ENCODE measurements at places on chromosomes 3 and 15.
A peak's percentile ranks its signal among the peaks of the same experiment; 100 is the strongest.

- DNase-seq, result no peak
These were observed 125.5 kb downstream of the NSMCE3 start for GRCh38 chr15:29143909-29144635.

DNA sequence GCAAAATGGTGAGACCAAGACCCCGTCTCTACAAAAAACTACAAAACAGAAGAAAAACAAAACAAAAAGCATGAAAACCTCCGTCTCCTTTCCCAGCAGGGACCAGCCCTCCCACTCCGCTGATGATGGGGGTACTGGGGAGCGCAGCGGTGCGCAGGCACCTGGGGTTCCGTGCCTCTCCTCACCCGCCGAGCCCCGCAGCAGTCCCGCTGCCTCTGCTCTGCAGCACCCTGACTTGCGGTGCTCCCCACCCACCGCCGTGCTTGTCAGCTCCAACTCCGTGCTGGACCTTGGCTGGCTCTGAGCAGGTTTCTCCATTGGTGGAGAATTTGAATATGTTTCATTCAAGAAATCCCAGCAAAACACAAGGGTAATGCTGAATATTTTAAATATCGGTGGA lies 46.7 kb upstream of the ATP10A start:
- no peak for DNase-seq

- no peak for DNase-seq
These were observed 231.6 kb downstream of the ZIC1 start for GRCh38 chr3:147640781-147641180.

DNA sequence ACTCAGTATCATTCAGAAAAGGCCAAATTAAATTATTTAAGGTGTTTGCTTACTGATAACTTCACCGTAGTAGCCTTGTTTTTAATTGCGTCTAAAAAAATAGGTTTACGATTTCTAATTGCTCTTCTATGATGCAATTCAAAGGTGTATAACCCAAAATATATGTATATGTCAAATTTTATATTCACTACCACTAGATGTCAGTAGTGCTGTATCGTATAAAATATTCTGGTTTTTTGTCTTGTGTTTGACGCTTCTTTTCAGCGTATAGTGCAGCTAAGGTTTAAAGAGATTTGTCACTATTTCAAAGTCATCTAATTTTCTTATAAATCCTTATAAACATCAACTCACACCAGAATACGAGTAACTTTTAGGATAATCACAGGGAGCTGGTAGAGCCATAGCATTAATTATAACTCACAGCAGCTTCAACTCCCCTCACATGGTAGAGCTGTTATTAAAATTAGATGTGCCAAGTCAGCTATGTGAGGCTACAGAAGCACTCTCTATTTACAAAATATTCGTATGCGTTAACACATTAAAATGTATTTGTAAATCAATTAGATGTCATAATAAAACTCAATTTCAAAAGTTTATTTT lies 3.5 kb downstream of the PFN2 start:
- no peak for DNase-seq

DNA sequence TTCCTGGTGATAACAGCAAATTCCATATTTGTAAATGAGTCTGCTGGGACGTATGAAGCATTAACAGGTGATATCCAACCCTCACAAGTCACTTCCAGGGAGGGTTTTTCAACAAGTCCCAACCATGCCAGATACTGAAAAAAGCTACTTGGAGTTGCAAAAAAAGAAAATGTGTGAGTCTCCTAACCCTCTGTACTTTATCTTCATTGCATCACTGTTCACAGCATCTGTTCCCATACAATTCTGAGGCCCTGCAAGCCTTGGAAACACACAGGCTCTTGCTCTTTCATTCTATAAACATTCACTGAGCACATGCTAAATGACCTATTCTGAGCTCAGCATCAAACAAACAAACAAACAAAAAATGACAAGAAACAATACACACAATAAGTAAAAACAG lies 120.8 kb downstream of the RFTN1 start:
- no peak for DNase-seq

DNA sequence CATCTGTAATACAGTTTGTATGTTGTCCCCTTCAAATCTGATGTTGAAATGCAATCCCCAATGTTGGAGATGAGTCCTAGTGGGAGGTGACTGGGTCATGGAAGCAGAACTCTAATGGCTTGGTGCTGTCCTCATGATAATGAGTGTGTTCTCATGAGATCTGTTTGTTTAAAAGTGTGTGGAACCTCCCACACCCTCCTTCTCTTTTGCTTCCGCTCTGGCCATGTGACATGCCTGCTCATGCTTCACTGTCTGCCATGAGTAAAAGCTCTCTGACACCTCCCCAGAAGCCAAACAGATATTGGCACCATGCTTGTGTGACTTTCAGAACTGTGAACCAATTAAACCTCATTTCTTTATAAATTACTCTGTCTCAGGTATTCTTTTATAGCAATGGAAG lies 794.0 kb upstream of the CFAP20DC start:
- no peak for DNase-seq

- DNase-seq, result no peak
These were observed 26.9 kb downstream of the PPCDC start for GRCh38 chr15:75050283-75050682.

DNA sequence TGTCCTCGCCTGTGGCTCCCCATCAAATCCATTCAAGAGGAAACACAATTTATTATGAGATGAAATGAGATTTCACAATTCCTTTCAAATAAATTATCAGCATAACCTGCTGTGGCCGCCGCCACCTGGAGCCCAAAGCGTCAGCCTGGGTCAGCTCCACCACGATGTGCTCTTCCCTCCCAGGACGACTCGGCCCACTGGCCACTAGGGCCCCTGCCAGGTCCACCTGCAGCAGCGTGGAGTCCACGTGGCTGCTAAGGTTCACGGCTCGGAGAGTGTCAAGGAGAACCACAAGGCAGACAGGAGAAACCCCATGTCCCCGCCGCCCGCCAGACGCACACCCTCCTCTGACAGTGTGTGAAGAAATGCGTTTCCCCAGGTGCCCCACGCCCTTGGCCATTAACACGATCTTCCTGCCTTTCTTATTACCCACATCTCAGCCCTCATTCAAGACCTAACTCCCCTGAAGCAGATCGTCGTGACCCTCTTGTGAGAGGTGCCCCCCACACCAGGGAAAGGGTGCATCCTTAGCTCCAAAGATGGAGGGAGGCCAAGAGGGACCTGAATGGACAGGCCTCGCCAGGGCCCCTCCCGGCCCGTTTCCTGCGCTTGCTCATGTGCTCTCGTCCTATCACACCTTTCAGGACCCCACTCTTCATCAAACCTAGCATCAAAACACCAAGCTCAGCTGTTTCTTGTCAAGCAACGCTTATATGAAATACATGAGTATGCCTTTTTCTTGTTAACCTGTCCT lies 80.6 kb downstream of the OCA2 start:
- no peak for DNase-seq

DNA sequence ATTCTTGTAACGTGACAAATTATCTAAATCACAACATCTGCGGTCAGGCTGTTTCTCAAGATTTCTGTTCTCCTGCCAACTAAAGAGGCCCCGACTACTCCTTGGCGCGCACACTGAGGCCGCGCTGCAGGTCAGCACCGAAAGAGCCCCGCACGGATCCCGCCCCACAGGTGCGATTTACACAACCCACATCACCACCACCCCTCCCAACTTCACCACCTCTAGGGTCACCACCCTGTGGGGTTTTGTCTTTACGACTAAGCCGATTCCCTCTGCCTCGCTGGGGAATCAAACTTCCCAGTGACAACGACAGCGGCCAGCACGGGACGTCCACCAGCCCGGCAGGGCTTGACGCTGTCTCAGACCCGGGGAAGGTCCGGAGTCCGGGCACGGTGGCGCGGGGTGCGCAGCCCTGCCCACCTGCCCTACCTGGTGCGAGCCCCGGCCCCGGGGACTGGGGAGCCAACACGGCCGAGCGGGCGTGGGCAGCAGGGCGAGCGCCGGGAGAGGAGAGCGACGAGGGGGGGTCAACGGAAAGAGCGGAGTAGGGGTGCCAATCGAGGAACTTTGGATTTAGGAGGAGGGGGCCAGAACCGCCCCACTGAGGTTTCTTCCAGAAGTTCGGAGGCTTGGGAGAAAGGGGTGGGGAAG lies 764 bp downstream of the UACA start:
- DNase-seq, result peak; percentile 7

GRCh38 chr3:66885326-66886000 lies 112.6 kb upstream of the KBTBD8 start:
- DNase-seq, result no peak

DNA sequence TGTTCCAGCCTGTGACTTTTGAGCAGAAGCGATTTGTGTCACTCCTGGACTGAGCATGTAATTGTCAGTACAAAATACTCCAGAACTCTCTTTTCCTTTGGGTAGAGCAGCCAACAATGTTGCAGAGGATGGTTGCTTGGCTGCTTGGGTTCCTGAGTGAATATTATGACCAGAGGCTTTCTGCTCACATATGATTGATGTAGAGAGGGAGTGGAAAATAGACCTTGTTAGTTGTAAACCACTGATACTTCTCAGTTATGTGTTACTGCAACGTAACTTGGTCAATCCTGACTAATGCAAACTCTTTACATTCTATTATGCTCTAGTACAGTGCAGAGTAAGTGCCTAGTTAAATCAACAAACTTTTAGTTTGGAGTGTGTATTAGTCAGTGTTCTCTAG lies 322.6 kb upstream of the KCNH8 start:
- no peak for DNase-seq

DNA sequence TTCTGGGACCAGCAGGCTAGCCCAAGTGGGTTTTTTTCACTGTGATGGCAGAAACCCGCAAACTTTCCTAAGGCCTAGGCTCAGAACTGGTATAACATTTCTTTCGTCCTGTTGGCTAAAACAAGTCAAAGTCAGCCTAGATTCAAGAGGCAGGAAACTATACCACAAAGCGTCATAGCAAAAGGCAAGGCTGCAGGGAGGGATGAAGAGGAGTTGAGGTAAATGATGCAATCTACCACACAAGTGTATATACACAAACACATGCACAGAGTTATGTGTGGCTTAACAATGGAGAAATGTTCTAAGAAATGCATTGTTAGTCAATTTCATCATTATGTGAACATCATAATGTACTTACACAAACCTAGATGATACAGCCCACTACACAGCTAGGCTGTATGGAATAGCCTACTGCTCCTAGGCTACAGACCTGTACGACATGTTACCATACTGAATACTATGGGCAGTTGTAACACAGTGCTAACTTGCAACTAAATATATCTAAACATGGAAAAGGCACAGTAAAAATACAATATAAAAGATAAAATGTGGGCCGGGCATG lies 225.6 kb downstream of the TBL1XR1 start:
- no peak for DNase-seq

GRCh38 chr3:124999897-125000435 lies 55.8 kb downstream of the HEG1 start:
- DNase-seq, result no peak

DNA sequence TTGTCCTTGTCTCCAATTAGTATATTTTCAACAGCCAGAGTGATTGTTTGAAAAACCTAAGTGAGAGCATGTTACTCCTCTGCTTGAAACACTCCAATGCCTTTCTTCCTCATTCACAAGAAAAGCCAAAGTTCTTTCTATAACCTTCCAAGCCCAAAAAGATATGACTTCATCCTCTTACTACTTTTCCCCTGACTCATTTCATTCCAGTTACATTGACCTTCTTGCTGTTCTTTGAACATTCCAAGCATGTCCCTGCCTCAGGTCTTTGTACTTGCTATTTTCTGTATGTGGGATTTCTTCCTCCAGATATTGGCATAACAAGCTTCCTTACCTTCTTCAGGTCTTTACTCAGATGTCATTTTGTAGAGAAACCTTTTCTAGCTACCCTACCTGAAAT lies 28.3 kb downstream of the EHHADH start:
- DNase-seq, result no peak

DNA sequence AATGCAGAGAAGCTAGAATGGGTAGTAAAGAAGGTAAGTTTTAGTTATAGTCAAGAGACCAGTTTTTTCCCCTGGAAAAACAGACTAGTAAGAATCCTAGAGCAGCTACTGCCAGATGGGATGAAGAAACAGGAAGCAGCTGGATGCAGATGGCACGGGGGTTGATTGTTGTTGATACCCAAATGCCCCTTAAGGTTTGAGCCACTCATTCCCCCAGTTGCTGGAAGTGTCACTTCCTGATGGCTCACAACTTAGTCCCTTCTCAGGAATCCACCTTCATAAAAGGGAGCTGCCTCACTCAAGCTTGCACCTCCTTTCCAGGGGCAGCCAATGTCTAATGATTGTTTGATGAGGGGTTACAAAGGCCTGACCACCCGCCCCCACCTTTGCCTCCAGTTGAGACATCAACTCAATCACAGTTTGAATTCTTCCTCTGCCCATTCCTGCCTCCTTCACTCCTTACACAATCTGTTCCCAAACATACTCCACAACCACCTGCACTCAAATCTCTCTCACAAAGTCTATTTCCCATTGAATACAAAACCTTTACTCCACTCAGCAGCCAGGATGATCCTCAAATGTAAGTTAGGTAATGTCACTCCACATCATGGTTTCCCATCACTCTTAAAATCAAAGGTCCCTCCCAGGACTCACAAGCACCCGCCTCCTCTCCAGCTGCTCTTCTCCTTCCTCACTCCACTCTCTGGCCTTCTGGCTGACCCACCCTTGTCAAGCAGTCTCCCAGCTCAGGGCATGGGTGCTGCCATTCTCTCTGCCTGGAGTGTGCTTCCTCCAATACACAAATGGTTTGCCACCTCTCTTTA lies 450.1 kb upstream of the THBS1 start:
- no peak for DNase-seq

DNA sequence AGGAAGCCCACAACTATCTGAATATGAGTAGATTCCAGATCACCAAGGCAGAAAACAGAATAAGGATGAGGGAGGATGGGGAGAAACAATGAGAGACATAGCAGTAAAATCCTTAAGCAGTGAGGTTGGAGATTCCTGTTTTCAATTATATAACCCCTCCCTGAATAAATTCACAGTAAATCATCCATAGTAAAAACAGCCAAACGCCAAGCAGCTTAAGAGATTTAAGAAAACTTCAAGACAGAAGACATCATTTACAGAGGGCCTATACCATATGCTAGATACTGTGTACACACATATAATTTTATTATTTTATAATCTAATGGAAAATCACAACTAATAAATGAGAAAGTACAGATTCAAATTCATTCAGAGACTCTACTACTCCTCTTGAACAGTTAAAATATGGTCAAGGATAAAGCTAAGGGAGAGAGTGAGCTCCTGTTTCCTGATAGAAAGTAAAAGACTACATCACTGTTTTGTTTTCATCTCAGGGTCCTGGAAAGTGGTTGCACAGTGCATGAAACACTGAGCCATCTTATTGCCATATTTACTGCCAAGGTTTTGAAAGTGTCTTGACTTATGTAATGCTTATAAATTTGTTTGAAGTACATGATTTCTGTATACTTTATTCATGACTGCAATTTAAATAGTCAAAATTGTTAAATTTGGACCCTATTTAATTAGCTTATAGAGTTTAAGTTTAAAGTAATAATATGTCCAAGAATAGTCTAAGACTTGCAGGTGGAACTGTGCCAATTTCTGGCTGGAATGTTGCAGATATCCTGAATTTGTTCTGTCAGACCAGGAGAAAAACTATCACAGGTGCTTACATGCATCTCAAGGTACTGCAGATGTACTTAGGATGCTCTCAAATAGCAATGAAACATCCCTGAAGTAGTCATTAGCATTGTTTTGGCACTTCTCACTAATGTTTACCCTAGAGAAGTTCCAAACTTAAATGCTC lies 141.4 kb downstream of the TBL1XR1 start:
- DNase-seq, result no peak
